H9 (cell line): ENCODE measurements at places on chromosomes 7 and 10.

DNA sequence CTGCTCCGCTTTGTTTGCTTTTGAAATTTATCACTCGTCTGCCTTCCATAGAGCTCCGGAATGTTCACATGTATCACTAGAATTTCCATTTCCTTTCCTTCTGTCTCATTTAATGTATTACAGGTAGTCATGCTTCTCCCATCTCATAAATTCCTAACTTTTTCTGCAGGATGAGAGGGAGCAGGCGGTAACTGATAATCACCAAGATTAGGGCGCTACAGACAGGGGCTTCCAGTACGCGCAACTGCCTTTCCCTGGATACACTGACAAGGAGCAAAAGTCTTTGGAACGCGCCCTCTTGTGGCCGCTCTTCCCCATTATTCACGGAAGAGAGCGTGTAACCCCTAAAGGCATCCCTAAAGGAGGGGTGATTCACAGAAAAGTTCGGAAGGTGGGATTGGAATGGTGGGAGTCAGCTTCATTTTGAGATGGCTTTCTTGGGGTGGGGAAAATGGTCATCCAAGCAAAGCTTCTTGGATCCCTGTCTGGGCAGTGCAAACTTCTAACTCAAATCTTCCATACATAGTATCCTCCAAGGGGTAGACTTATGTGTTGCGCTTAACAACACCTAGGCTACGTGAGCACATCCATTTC lies 6.5 kb downstream of the INHBA start:
- H3K36me3 ChIP-seq = no peaks in the 10 kb centered on the region
- no peak overlapping the region for H3K4me3 ChIP-seq
- H3K27ac ChIP-seq = no peak overlapping the region
- H3K4me1 ChIP-seq = peaks cover 4% of the 10 kb centered on the region; the same call in 1 of the 2 replicates
- H3K27me3 ChIP-seq = no peaks in the 10 kb centered on the region

DNA sequence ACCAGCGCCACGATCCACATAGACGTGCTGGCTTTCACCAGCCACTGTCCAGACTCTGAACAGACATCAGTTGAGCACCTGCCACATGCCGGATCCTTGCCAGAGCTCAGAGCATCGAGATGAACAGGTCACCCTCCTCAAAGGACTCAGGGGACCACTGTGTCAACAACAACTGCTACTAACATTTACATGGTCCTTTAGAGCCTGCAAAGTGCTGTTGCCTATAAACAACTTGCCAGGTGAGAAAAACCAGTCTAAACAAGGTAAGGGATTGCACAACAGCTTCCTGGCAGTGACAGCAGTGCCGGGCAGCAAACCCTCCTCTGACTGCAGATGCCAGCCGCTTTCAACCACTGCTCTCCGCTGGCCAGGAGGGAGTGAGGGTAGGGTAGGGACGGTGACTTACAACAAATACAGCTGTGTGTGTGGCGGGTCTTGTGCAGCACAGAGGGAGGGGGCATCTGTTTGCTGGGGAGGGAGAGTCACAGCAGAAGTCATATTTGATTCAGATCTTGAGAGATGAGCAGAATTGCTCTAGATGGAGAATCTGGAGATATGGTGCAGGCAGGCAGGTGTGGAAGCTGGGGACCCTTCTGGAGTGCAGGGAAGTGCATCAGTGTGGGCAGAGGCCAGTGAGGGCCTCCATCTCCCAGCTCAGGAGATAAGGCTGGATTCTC lies 32.8 kb upstream of the RHEB start:
- no peaks in the 10 kb centered on the region for H3K27me3 ChIP-seq
- H3K36me3 ChIP-seq = no peaks in the 10 kb centered on the region; the same call in 1 of the 2 replicates
- no peak overlapping the region for H3K27ac ChIP-seq
- DNase-seq = no peak
- no peaks in the 10 kb centered on the region for H3K4me1 ChIP-seq

- H3K27me3 ChIP-seq = no peaks in the 10 kb centered on the region
- no peaks in the 10 kb centered on the region for H3K36me3 ChIP-seq
- H3K27ac ChIP-seq = no peak overlapping the region
Observed at GRCh38 chr7:112167147-112167546, 39.1 kb downstream of the DOCK4 start.

DNA sequence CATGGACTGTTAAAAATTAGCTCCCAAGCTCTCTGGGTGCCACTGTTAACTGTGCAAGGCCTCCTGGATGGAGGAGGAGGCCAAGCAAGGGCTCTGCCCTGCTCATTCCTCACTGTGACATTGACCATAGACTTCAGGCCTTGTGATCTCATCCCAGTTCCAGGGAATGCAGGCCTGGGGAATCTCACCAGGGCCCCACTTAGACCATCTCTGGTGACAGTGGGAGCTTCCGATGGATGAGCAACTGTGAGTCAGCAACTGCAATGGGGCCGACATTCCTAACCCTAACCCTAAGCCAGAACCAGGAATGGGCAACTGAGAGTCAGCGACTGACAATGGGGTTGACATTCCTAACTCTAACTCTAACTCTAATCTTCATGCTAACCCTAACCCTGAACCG lies 50.4 kb upstream of the MSMB start:
- no peaks in the 10 kb centered on the region for H3K36me3 ChIP-seq
- no peak for DNase-seq
- no peak overlapping the region for H3K27ac ChIP-seq
- no peaks in the 10 kb centered on the region for H3K27me3 ChIP-seq

DNA sequence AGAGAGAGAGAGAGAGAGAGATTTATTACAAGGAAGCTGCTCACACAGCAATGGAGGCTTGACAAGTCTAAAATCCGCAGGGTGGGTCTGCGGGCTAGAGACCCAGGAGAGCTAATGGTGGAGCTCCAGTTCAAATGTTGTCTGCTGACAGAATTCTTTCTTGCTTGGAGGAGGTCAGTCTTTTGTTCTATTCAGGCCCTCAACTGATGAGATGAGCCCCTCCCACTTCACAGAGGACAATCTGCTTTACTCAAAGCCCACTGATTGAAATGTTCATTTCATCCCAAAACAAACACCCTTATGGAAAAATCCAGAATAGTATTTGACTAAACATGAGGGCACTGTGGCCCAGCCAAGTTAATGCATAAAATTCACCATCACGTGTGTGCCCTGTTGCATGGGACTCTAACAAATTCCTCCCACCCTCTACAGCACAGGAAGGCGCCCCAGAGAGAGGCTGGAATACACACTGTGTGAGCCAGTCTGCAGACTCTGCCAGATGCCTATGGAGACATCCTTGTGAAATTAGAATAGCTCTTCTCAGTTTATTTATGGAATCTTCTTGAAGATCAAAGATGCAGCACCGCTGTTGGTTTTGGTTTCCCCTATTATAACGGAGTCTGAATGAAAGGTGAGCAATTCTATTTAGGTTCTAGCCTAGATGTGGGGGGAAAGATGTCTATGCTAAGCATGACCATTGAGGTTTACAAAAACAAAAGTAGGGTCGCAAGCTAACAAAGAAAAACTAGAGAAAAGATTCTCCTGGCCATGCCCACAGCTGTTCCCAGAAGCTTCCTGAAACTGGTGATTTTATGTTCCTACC lies 123.0 kb upstream of the SFMBT2 start:
- H3K4me1 ChIP-seq = peaks cover 4% of the 10 kb centered on the region; the same call in 1 of the 2 replicates
- DNase-seq = peak; percentile 49
- no peaks in the 10 kb centered on the region for H3K36me3 ChIP-seq
- no peak overlapping the region for H3K4me3 ChIP-seq
- no peak overlapping the region for H3K27ac ChIP-seq

DNA sequence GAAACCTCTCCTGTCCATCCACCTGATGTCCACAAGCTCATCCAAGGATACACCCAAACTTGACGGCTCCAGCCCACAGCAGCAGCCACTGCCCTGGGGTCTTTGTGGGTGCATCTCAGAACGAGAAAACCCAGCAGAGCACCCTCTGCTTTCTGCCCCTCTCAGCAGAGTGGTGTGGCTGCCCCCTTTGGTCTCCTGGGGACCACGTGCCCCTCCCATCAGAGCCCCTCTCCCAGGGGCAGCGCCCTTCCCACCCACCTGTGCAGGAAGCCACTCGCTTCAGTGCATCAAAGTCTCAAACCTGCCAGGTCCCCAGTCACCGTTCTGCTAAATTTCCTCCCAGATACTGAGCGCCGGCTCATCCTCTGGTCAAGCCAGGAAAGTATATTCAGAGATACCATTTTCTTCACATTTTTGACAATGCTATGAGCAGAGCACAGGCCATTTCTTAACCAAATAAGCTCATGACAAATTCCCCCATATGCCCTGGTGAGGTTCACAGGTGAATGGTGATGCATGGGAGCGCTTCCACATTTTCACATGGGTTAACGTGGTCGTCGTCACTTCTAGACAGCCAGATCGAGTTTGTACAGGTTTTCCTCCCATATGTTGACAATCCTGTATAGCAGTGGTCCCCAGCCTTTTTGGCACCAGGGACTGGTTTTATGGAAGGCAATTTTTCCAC lies 32.4 kb downstream of the CAMK2B start:
- no peak overlapping the region for H3K27ac ChIP-seq
- H3K36me3 ChIP-seq = no peaks in the 10 kb centered on the region
- no peaks in the 10 kb centered on the region for H3K4me1 ChIP-seq
- H3K4me3 ChIP-seq = no peak overlapping the region

- peaks cover 3% of the 10 kb centered on the region; the same call in 1 of the 2 replicates for H3K4me1 ChIP-seq
- H3K27ac ChIP-seq = no peak overlapping the region
- no peak for DNase-seq
- no peaks in the 10 kb centered on the region for H3K27me3 ChIP-seq
Observed at GRCh38 chr10:123240776-123241175, 86.6 kb downstream of the BUB3 start.

GRCh38 chr10:79189181-79189580 lies 120.4 kb downstream of the ZMIZ1 start:
- H3K4me1 ChIP-seq = peaks cover 5% of the 10 kb centered on the region; the same call in 1 of the 2 replicates
- H3K4me3 ChIP-seq = no peak overlapping the region
- no peak overlapping the region for H3K27ac ChIP-seq

DNA sequence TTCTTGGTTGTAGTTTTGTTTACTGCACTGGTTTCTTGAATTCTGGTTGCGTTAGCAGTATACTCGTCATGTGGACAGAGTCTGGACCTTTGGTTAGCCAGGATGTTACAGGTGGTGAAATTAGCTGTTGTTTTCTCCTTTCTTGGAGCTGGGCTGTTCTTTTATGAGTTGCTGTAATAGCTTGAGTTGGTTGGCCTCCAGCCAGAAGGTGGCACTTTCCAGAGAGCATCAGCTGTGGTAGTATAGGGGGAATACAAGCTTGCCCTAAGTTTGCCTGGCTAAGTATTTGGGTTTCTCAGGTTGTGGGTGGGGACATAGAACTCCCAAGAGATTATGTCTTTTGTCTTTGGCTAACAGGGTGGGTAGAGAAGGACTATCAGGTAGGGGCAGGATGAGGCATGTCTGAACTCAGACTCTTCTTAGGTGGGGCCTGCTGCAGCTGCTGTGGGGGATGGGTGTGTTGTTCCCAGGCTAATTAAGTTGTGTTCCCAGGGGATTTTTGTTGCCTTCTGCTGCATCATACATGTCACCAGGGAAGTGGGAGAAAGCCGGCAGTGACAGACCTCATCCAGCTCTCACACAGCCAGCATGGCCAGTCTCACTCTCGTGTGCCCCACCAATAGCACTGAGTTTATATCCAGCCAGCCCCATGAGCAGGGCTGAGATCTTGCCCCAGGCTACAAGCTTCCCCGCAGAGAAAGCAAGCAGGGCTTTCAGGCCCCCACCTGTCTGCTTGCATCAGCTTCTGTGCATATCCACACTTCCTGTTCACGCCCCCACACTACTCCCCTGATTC lies 246.7 kb upstream of the TPK1 start:
- H3K36me3 ChIP-seq = peaks cover 7% of the 10 kb centered on the region; the same call in 1 of the 2 replicates
- no peaks in the 10 kb centered on the region for H3K27me3 ChIP-seq
- H3K4me1 ChIP-seq = no peaks in the 10 kb centered on the region; the same call in 1 of the 2 replicates
- H3K4me3 ChIP-seq = no peak overlapping the region
- DNase-seq = peak; percentile 57

GRCh38 chr10:124802313-124802675 lies 675 bp downstream of the ABRAXAS2 start:
- H3K4me3 ChIP-seq = peak overlapping the region; percentile 96
- peaks cover 4% of the 10 kb centered on the region; the same call in 1 of the 2 replicates for H3K36me3 ChIP-seq
- H3K27me3 ChIP-seq = no peaks in the 10 kb centered on the region
- no peak overlapping the region for H3K27ac ChIP-seq
- no peak for DNase-seq
- no peaks in the 10 kb centered on the region; the same call in 1 of the 2 replicates for H3K4me1 ChIP-seq

DNA sequence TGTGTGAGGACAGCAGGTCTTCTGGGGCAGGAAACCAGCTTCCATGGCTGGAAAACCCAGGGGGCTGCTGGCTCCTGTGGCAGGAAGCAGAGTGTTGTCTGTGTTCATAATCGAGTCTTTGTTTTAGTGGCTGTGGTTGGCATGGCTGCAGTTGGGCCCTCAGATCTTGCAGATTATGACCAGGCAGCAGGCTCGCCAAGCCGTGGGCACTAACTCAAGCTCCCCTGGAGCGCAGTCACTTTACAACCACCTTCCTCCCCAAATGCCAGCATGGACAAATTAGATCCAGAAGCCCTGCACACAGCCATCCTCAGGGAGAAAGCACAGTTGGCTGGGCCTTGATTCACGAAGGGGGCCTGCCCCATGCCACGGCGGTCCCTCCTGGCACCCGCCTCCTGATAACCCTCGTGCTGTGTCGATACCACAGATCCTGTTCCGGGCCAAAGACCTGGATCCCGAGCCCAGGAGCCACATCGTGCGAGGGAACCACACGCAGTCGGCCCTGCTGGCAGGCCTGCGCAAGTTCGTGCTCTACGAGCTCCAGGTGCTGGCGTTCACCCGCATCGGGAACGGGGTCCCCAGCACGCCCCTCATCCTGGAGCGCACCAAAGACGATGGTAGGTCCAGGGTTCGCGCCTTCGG lies 552.5 kb upstream of the FOXK1 start:
- peaks cover 8% of the 10 kb centered on the region; the same call in 2 of the 3 replicates for H3K36me3 ChIP-seq
- no peaks in the 10 kb centered on the region; the same call in 1 of the 2 replicates for H3K4me1 ChIP-seq
- no peak overlapping the region for H3K4me3 ChIP-seq
- H3K27me3 ChIP-seq = no peaks in the 10 kb centered on the region

GRCh38 chr7:29971566-29972314 lies 17.9 kb downstream of the SCRN1 start:
- no peak overlapping the region for H3K27ac ChIP-seq
- H3K36me3 ChIP-seq = peaks cover 21% of the 10 kb centered on the region
- DNase-seq = no peak
- no peak overlapping the region for H3K4me3 ChIP-seq
- H3K4me1 ChIP-seq = no peaks in the 10 kb centered on the region

DNA sequence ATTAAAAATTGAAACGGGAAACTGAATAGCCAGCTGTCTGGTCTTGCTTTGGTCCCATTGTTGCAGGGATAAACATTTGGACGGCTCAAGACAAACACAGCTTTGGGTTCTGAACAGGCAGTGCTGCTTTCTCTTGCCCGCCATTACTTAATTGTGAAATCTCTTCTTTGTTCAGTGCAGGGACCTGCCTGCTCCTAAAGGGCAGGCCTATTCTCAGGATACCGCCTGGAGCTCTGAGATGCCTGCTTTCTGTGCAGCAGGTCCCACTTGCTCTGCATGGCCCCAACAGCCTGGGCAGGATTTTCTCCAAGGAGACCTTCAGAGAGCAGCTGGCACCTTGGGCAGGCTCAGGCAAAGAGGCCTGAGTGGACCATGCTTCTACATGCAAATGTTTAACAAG lies 237.6 kb downstream of the KCNMA1 start:
- no peak for DNase-seq
- no peak overlapping the region for H3K4me3 ChIP-seq
- H3K4me1 ChIP-seq = no peaks in the 10 kb centered on the region
- no peak overlapping the region for H3K27ac ChIP-seq
- no peaks in the 10 kb centered on the region for H3K36me3 ChIP-seq
